Stimulated activated CD8-positive, alpha-beta memory T cell treated with anti-CD3 and anti-CD28 coated beads, Interleukin-7, amount 100 ng/mL, for 1 hour (primary cell): ENCODE measurements at places on chromosomes 3 and 15.

GRCh38 chr3:39140341-39140971, 12.9 kb downstream of the CSRNP1 start:
- no peak for DNase-seq

DNA sequence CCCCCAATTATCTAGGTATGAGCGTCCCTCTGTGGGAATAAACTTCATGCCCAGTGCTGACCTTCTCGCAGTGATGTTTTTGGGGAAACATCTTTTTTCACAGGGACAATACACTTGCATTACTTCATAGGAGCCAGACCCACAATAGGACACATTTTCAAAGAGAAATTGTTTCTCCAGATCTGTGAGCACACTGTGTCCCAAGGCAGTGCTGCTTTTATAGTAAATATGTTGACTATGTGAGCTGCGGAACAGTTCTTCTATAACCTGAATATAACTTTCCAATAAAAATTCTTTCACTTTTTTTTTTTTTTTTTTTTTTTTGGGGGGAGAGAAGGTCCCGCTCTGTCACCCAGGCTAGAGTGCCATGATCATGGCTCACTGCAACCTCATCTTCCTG, 17.4 kb upstream of the THSD4 start:
- no peak for DNase-seq

GRCh38 chr15:35854316-35854715, 308.4 kb upstream of the DPH6 start:
- DNase-seq: no peak

DNA sequence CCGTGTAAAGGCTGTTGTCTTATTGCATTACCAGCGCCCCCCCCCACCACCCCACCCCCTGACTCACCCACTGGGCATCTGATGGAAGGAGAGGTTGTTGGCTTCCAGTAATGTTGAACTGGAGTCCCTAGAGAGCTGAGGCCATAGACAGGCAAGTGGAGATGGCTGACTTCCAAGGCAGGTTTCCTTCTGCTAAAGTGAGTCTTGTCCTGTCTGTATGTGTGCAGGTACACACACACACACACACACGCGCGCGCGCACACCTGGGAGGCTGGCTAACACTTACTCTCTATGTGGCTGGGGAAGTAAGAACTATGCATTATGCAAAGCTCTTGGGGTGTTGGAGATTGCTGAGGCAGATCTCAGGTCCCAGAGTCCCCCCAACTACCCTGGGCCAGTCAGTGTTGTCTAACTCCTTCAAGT, 1.6 kb upstream of the KY start:
- no peak for DNase-seq

GRCh38 chr15:81418891-81419290, 44.9 kb upstream of the TMC3 start:
- no peak for DNase-seq

- no peak for DNase-seq
Observed at GRCh38 chr3:128089135-128089534, 34.5 kb downstream of the RUVBL1 start.

- peak; percentile 18 for DNase-seq
Observed at GRCh38 chr15:90529371-90530249, at the start of gene CRTC3. CRTC3 (plus strand) TSS chr15:90529923; CDS start chr15:90530072, 149 bp downstream.

DNA sequence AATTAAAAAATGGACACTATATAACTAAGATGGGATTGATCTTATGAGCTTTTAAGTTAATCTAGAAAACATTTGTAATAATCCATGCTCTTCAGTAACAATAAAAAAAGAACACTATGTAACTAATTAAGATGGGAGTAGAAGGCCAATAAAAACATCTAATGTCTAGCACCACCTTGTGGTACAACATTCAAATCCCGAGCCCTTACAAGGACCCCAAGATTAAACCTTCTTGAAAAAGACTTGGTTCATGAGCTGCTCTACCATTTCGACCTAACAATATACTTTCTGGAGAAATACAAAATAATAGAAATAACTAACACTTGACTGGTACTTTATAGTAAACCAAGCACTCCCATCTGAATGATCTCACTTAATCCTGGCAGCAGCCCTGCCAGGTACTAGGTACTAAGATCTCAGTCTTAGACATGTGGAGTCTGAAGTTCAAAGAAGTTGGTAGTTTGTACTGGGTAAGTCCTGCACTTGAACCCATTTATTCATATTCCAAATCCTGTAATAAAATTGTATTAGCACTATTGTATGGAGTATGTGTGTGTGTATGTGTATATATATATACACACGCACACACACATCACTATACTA, 21.8 kb downstream of the METTL6 start:
- no peak for DNase-seq

DNA sequence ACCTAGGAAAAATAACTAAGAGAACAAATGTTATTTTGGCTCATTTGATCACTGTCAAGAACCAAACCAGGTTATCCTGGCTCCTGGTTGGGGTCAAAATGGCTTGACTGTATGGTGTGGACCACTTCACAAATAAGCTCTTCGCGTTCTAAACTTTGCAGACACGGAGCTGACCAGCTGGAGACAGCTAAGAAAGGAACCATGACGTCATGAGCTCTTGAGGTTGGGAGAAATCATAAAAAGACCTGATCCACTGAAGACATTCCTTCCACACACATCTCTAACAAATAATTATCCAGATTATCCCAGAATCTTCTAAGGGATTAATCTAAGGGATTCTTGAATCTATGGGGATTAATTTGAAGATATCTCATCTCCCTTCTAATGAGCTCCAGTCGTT, 321.5 kb upstream of the IGF1R start:
- DNase-seq: no peak

DNA sequence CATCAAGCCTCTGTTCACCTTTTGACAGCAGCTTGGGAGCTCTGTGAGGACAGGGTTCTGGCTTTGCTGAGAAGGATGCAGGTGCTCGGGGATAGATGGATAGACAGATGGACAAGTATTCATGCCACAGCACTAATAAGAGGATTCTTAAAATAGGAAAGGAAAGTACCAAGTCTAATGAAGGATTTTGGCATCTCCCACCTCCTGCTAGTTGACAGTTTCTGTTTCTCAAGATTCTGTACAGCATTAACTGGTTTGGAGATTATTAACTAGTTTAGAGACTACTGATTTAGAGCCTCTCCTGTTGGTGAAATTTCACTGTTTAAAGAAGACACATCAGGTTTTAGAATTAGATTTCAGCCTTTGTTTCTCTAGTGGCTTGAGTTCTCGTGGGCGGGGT, 152.3 kb downstream of the CACNA1D start:
- no peak for DNase-seq

DNA sequence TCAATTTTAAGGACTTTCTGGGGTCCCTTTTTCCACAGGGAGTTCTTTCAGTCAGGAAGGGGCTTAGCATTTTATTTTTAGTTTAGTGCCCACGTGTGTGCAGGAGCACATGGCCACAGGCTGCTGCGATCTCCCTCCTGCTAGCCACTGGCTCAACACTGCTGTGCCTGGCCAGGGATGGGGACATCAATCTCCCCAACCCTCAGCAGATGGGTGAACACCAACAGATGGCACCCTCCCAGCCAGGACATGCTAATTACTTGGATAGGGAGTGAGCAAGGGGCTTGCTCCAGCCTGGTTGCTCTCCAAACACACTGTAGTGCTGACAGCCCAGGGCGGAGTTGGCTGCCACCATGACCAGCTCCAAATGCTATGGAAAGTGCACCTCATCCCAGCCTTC, 7.4 kb upstream of the RIOX2 start:
- no peak for DNase-seq

DNA sequence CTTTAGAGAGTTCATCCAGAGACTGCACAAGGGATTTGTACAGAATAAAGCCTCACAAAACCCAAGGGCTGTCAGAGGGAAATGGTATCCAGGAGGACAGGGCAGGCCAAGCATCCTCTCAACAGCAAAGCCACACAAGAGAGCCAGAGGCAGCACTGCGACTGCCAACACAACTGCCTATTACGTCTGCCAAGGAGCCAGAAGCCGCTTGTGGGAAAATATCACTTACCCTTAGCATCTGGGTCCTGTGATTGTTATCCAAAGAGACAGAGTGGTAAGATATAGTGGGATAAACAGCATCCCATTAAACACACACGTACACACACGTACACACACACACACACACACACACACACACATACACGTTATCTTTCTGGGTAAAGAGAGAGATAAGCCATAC, 618.3 kb upstream of the AGTR1 start:
- DNase-seq: no peak

DNA sequence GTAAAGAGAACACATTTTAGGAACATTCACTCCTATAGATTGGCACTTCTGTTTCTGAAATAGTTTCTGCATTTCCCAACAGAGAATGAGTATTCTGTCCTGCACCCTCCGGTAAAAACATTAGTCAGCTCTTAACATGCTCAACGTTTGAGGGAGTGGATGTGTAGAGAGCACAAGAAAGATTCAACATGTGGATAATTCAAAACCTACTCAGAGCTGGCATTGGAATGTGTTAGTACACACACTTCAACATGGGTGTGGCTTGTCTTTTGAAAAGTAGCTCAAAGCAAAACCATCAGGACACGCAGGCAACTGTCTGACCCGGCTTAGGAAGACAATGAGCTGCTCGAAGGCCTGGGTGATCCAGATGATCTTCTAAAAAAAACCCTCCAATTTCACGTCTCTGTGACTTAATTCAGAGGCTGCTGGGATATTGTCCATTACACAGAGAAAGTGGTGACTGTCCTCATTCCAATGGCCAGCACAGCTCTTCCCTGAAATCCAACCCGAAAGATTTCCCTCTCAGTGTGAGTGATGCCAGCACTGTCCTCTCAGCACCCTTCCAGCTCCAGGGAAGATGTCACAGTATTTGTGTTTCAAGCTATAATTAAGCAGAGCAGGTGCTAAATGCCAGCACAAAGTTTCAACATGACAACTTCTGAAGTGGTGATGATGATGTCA, 18.1 kb downstream of the FBN1 start:
- DNase-seq: no peak

DNA sequence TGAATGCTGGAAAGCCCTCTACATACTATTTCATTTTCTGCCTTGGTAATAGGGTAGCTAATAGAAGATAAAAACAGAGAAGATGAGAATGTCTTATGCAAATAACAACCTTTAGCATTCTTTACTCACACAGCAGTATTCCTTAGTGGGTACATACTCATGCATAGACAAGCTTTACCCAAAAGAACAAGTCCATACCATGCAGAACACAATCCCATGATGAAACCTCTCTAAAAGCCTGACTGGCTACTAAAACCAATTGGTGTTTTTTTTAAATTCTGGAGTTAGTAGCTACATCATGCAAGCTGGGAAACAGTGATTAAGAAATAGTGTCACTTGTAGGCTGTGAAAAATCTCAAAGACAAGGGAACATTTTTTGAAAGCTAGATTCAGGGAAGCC, 104.8 kb downstream of the DHX30 start:
- DNase-seq: no peak

- no peak for DNase-seq
Observed at GRCh38 chr3:100796556-100796955, 87.3 kb downstream of the TFG start.

DNA sequence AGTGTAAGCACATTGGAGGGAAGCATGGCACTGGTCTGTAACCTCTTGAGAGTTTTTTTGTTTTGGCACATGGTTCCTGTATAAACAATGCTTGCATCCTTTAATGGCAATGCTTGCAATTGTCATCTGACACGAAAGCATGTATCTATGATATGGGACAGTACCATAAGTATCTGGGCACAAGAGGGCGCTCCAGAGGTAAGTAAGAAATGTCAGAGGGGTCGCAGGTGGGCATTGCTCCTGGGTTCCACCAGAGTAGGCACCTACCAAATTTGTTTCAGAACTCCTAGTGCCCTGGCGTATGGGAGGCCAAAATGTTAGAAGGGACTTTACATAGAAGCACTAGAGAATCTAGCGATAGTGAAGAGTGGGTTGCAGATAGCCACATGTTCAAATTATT, 58.7 kb upstream of the BCHE start:
- no peak for DNase-seq

DNA sequence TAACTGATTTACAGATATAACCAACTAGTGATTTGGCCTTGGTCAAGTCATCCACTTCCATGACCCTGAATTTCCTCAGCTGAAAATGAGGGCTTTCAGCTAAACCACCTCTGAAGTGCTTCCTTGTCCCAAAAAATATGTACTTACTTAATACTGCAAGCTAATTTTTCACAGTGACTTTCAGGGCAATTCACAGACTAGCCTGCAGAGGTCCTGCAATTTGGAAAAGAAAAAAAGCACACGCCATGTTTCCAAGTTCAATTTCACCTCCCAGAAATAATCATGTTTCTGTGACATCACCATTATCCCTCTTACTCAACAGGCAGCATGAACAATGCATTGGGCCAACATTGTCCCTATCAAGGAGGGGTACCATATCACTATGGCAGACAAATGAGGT, 218.2 kb downstream of the SHOX2 start:
- no peak for DNase-seq

DNA sequence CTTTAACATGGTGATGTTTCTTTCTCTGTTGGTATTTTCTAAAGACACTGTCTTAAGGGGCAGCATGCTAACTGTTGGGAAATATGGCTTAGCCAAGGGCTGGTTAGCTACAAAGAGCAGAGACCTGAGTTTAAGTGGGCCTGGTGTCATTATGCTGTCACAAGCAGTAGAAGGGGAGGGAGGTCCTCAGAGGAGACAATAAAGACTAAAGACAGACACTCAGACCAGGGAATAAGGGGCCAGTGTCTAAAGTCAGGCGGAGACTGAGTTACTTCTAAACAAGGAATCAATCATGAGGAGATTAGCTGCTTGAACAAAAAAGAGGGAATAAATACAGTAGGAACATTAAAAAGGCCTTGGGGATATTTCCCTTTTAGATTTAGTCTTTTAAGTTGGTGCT, 142.7 kb upstream of the DPPA4 start:
- no peak for DNase-seq

DNA sequence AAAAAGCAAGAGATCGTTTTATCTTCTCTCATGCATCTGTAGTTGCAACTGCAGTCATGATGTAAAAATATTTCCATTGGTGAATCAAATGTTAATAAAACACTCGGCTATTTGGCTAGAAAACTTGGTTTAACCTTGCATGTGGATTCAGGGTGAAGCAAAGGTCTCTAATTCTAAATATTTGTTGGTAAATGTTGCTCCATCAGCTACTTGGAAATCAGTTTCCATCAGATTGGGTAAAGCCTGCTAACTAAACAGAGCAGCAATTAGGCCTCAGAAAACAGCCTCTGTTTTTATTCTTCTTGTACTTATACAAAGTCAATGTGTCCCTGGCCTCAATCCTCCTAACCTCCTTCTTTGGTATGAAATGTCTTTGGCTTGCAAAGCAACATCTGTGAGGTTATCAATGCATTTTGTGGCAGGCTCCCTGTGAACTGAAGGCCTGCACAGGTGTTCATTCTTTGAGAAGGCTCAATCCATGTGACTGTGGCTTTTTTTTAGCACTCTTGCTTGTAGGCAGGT, 312.3 kb downstream of the WDR72 start:
- DNase-seq: no peak
